ENCODE measurements at places on chromosomes 6 and 20. TPM values are rescaled to one million over a fixed set of nuclear protein-coding genes. Genes with fewer than 3 reads are reported as not detected.
A peak's percentile ranks its signal among the peaks of the same experiment; 100 is the strongest.

TNFRSF6B gene
- 31.0 TPM for polyA plus RNA-seq

SLC22A7 gene
- not detected for polyA plus RNA-seq

DNA sequence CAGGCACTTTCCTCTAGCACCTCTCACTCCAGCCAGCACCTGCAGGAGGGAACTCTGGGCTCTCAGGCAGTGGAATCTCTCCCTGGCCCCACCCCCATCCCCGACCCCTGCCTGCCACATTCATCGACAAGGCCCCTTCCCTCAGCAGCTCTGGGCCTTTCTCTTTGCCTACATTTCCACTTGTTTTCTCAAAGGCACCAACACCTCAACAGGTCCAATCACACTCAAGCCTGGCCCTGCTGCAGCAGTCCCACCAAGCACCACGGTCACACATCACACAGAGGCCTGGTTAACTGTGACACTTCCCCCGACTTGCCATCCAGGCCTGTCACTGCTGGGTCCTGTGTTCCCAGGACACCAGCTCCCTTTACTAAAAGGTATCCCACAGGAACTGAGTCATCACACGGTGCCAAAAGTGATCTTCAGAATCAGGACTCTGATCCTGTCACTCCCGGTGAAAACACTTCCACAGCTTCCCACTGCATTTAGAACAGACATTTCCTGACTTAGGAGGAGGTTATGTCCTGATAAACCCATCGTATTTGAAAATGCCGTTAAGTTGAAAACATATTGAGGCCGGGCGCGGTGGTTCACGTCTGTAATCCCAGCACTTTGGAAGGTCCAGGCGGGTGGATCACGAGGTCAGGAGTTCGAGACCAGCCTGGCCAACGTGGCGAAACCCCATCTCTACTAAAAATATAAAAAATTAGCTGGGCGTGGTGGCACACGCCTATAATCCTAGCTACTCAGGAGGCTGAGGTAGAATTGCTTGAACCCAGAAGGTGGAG, 54.9 kb downstream of the MYH7B start:
- H3K36me3 ChIP-seq, result peaks cover 70% of the 10 kb centered on the region
- no peak overlapping the region for H3K27ac ChIP-seq
- H3K4me1 ChIP-seq, result no peaks in the 10 kb centered on the region
- no peaks in the 10 kb centered on the region for H3K27me3 ChIP-seq
- H3K4me3 ChIP-seq, result no peak overlapping the region

DNA sequence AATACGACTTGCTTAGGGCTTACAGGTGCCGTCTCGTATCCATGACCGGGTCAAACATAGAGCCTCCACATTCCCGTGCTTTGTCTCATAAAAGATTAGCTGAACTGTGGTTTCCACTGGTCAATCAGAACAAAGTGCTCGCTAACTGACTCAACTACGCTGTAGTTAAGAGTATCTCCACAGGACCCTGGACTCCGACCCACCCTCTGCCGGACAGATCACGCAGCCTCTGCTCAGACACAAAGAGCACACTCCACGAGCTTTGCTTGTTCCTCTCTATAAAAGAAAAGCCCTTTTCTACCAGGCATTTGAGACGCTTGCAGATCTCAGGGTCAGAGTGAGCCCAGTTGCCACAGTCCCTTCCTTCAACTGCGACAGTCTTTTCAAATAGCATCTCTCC, 298.7 kb upstream of the CDH4 start:
- peaks cover 6% of the 10 kb centered on the region for H3K27me3 ChIP-seq
- DNase-seq, result no peak
- no peaks in the 10 kb centered on the region for H3K36me3 ChIP-seq

SOBP gene
- 1.7 TPM for polyA plus RNA-seq

LY6G6D gene
- not detected for polyA plus RNA-seq

DNA sequence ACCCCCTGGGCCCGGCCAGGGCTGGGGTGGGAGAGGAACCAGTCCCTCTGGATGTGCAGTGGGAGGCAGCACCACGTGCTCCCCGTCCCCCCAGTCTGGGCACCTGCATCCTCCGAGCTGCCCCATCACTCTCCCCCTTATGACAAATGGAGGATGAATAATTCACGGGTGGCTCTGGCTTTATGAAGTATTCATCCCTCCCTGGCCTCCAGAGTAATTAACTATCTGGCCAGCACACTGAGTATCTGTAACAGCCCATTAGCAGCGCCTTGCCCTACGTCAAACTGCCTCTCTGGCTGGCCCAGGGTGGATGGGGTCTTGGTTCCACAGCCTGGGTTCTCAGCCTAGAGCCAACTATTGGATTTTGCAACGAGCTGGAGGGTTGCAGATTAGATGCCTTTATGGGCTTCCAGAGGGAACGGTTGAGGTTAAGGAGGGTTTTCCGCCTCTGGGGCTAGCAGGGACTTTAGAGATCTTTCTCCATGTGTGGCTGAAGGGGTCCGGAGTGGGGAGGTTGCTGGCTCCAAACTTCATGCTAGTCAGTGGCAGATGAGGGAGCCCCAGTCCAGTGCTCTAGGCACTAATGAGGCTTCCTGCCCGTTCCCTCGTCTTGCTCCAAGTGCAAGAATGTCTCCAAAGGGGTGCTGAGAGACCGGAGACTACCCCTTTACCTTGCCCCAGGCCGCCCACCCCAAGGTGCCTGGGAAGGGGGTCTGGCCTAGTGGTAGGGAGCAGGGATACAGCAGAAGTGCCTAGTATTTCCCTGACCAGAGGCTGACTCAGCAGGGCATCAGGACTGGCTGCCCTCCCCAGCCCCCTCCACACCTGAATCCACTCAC, 53.5 kb upstream of the MLN start:
- no peaks in the 10 kb centered on the region for H3K36me3 ChIP-seq
- no peak overlapping the region for H3K27ac ChIP-seq
- no peaks in the 10 kb centered on the region for H3K4me1 ChIP-seq
- H3K4me3 ChIP-seq, result no peak overlapping the region
- no peaks in the 10 kb centered on the region for H3K27me3 ChIP-seq
- no peak for DNase-seq

DNA sequence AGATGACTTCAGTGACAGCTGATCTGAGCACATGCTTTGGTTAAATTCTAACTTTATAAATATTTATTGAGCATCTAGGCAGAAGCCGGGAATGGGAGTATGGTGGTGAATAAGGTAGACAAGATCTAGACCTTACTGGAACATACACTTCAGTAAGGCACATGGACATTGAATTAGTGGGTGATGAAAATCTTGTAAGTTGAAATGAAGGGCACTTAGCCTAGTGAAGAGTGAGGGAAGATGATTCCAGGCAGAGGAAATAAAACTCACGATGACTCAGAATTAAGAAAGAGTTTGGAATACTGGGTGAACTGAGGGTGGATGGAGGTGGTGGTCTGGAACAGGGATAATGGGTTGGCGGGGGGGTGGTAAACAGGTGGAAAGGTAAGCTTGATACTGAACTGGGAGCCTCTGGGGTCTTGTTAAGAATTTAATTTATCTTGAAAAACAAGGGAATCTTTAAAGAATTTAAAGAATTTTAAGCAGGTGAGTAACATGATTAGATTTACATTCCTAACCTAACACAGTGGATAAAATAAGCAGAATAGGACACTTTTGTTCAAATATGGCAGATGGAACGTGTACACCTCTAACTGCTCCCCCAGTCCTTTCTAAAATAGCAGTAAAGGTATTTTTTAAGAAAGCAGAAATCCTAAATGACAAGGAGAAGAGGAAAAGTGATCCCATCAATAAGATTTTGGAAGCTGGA, 75.2 kb upstream of the ARHGAP18 start:
- H3K4me3 ChIP-seq, result no peak overlapping the region
- no peaks in the 10 kb centered on the region for H3K27me3 ChIP-seq
- H3K27ac ChIP-seq, result no peak overlapping the region
- DNase-seq, result no peak

GRCh38 chr6:165184192-165184979, 125.0 kb downstream of the C6orf118 start:
- no peak overlapping the region for H3K4me3 ChIP-seq
- H3K36me3 ChIP-seq, result no peaks in the 10 kb centered on the region
- DNase-seq, result no peak
- no peaks in the 10 kb centered on the region for H3K27me3 ChIP-seq
- H3K27ac ChIP-seq, result no peak overlapping the region
- no peaks in the 10 kb centered on the region for H3K4me1 ChIP-seq

DNA sequence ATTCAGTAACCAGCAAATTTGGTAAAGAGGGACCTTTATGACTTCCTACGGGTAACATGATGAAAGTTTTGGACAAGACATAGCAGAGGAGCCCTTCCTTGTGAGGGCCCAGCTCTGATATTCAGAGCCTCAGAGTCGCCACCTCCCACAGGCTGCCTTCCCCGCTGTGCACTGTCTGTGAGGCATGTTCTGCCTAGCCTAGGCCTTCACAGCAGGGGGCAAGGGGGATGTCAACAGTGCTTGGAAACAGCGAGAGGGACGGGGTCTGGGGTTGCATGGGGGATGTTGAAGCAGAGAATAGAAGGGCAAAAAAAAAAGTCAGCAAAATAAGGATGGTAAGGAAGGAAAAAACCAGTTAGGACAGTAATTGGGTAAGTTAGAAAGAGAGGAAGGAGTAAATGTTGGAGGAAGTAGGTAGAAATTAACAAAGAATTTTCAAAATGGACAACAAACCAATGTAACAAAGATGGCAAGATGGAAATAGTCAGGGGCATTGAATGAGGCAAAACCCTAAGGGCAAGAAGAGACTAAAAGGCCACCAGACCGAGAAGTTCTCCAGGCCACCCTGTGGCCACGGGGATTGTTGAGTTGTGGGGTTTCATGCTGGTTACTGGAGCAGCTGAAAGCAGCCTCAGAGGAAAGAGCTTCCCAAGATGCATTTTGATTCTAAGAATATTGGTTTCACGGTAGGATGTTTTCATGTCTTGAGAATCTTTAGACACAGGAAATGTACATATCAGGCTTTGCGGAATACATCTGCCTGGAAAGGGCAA, 139.8 kb downstream of the LY86 start:
- DNase-seq, result no peak
- H3K27ac ChIP-seq, result no peak overlapping the region
- H3K4me1 ChIP-seq, result peaks cover 15% of the 10 kb centered on the region
- H3K4me3 ChIP-seq, result no peak overlapping the region
- no peaks in the 10 kb centered on the region for H3K36me3 ChIP-seq

EPB41L2 gene
- polyA plus RNA-seq, result 14.0 TPM

DNA sequence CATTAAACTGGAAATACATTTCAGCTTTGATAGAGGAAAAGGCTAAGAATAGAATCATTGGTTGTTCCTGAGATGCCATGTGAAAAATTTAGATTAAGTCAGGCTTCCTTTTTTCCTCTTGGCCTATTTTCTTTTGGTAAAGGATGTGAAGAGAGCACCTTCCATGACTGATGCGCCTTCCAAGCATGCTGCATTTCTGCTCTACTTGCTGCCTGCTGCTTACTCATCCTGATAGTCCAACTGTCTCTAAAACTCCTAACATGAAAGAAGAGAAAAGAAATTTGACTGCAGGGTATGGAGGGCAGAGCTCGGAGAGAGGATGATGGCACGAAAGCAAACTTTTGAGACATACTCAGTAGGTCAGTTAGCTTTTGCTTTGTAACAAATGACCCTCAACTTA, 28.8 kb downstream of the SNAP25 start:
- H3K27me3 ChIP-seq, result no peaks in the 10 kb centered on the region
- no peak overlapping the region for H3K27ac ChIP-seq
- no peaks in the 10 kb centered on the region for H3K4me1 ChIP-seq
- H3K36me3 ChIP-seq, result no peaks in the 10 kb centered on the region
- no peak overlapping the region for H3K4me3 ChIP-seq

RAET1L gene
- not detected for polyA plus RNA-seq

- H3K27ac ChIP-seq, result no peak overlapping the region
- no peak overlapping the region for H3K4me3 ChIP-seq
- H3K4me1 ChIP-seq, result no peaks in the 10 kb centered on the region
Measured at GRCh38 chr6:107716688-107717089, 107.4 kb downstream of the SCML4 start.

OPRM1 gene
- 0.05 TPM for polyA plus RNA-seq

- no peaks in the 10 kb centered on the region for H3K4me1 ChIP-seq
- no peaks in the 10 kb centered on the region for H3K36me3 ChIP-seq
- DNase-seq, result no peak
- no peak overlapping the region for H3K4me3 ChIP-seq
Measured at GRCh38 chr6:51396583-51396982, 577.9 kb downstream of the TFAP2B start.

DNA sequence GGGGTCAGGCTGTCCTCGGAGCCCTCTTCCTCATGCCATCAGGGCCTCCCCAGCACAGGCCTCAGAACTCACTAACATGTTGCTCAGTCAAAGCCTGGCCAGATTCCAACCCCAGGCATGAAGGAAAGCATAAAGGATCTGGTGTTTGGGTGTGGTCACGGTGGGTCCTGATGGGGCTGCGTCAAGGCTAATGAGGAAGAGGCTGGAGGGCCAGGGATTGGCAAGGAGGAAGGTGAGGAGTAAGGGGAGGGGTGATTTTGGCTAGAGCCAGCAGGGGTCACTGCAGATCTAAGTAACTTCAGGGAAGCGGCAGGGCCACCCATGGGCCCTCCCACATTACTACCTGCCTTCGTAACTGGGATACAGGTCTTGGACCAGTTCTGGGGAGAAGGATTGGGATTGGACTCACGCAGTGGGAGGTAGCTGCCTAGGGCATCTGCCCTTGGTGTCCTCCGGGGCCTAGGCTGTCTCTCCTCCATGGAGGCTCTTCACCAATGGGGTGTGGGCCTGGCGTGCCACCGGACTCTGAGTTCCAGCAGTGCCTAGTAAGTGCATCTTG, 36.2 kb upstream of the MRPS18A start:
- no peaks in the 10 kb centered on the region for H3K27me3 ChIP-seq
- no peaks in the 10 kb centered on the region for H3K4me1 ChIP-seq
- DNase-seq, result peak; percentile 86
- H3K4me3 ChIP-seq, result no peak overlapping the region
- H3K27ac ChIP-seq, result no peak overlapping the region

EYA2 gene
- 1.7 TPM for polyA plus RNA-seq

GRCh38 chr6:16205377-16206144, 32.8 kb upstream of the GMPR start:
- no peaks in the 10 kb centered on the region for H3K36me3 ChIP-seq
- H3K4me1 ChIP-seq, result no peaks in the 10 kb centered on the region
- H3K4me3 ChIP-seq, result no peak overlapping the region
- H3K27me3 ChIP-seq, result no peaks in the 10 kb centered on the region
- no peak for DNase-seq
- H3K27ac ChIP-seq, result no peak overlapping the region

- DNase-seq, result no peak
- no peak overlapping the region for H3K27ac ChIP-seq
- H3K4me1 ChIP-seq, result no peaks in the 10 kb centered on the region
- H3K4me3 ChIP-seq, result no peak overlapping the region
- no peaks in the 10 kb centered on the region for H3K36me3 ChIP-seq
- no peaks in the 10 kb centered on the region for H3K27me3 ChIP-seq
Measured at GRCh38 chr6:131741688-131742393, 31.0 kb upstream of the CTAGE9 start.
